Activated T-cell treated with anti-CD3 and anti-CD28 coated beads, Interleukin-2, amount 50 U/mL, for 1 hour (primary cell): ENCODE measurements at places on chromosomes 5 and 9.

DNA sequence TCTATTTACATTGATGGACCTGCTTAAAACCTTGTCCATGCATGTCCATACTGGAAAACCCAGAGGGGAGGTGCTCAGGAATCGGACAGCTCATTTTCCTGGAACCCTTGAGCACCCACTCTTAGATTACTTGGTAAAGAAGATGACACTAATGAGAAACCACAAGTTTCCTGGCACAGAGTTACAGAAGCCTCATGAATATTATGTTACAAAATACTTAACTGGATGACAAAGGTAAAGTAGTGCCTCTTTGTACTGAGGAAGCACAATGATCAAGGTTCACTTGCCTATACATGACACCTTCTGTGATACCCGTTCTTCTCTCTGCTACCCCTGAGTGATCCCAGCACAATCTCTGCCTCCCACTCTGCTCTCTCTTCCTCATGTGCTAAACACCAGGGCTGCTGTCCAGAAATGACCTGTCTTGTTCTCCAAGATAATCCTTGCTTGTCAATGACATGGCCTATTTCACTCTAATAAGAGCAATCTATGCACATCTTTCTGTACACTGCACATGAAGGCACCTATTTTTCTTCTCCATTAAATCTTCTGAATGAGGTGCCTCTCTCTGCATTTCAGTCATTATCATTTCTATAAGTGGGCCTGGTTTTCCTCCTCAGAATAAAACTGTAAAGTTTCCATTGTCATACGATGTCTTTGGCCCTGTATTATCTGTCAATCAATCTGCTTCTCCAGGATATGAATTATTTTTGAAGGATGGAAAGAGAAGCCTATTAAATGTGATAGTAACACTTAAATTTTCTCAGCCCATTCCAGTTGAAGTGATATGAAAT is 684.0 kb upstream of the ACO1 start:
- DNase-seq: no peak

- DNase-seq: peak; percentile 65
Measured at GRCh38 chr5:141524604-141525597, 36.0 kb downstream of the PCDHGC5 start.

- no peak for DNase-seq
Measured at GRCh38 chr5:119386596-119387344, 31.0 kb downstream of the TNFAIP8 start.

- DNase-seq: no peak
Measured at GRCh38 chr9:137973829-137974416, 96.3 kb downstream of the CACNA1B start.
